Aorta (tissue), 5 donors: ENCODE measurements at places on chromosomes 12 and 14. TPM values are rescaled to one million over a fixed set of nuclear protein-coding genes. Genes with fewer than 3 reads are reported as not detected.

Gene DTX1
- 4.2 TPM for total RNA-seq

Gene TESPA1
- 2.1 TPM for total RNA-seq

Gene WNT1
- not detected for total RNA-seq

Gene KRT82
- total RNA-seq = not detected

Gene ST8SIA1
- total RNA-seq = 9.0 TPM

Gene FRMD6
- total RNA-seq = 44.8 TPM

Gene FERMT2
- 310 TPM for total RNA-seq

Gene MARK3
- 77.3 TPM for total RNA-seq

Gene TAS2R19
- total RNA-seq = 5.9 TPM

Gene TUNAR
- total RNA-seq = not detected

Gene GDF3
- total RNA-seq = 0.30 TPM

Gene SLC25A47
- total RNA-seq = not detected

Gene RAD52
- 25.7 TPM for total RNA-seq

Gene HOXC6
- 14.7 TPM for total RNA-seq

Gene MYO1A
- 1.4 TPM for total RNA-seq

Gene INSM2
- not detected for total RNA-seq

Gene EEF1AKMT3
- 10.9 TPM for total RNA-seq

Gene RBM19
- total RNA-seq = 31.8 TPM

Gene CFAP73
- total RNA-seq = not detected

Gene DPF3
- total RNA-seq = 0.65 TPM

Gene OTX2
- not detected for total RNA-seq

Gene SIX6
- total RNA-seq = not detected

Gene TNS2
- 198 TPM for total RNA-seq

Gene TMEM179
- total RNA-seq = not detected
